SW 1271 (cell line): ENCODE measurements at places on chromosomes 6 and 20.

- peak; percentile 17 for DNase-seq
These were observed 1.7 kb downstream of the CABLES2 start for GRCh38 chr20:62405108-62405980.

DNA sequence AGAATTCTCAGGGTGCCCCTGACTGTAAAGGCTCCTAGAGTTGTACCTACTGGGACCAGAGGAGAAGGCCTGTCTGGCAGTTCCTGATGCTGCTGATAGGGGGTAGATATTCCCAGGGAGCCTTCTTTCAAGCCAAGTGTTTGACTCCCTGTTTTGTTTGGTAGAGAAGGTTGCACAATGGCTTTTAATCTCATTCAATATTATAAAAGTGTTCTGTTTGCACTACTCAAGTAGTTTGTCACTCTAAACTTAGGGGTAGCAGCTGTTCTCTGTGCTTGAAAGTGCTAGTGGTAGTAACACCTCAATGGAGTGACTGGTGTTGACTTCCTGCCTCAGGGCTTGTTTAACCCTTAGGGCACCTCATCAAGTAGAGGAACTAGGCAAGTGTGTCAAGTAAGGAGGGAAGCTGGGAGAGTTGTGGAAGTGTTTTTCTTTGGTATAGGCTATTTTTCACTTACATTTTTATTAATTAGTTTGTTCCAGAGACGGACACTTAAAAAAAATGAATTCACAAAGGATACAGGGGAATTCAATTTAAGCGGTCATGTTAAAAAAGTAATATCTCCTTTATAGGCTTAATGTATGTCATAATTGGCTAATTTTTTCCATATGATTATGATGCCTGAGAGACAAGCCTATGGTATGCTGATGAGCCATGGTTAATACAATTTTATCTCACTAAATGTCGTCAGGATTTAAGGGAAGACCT lies 38.1 kb downstream of the BICRAL start:
- DNase-seq: no peak

GRCh38 chr20:58097429-58097828 lies 131.0 kb downstream of the ANKRD60 start:
- no peak for DNase-seq

- no peak for DNase-seq
These were observed 179.2 kb downstream of the PREX1 start for GRCh38 chr20:48648482-48649051.

DNA sequence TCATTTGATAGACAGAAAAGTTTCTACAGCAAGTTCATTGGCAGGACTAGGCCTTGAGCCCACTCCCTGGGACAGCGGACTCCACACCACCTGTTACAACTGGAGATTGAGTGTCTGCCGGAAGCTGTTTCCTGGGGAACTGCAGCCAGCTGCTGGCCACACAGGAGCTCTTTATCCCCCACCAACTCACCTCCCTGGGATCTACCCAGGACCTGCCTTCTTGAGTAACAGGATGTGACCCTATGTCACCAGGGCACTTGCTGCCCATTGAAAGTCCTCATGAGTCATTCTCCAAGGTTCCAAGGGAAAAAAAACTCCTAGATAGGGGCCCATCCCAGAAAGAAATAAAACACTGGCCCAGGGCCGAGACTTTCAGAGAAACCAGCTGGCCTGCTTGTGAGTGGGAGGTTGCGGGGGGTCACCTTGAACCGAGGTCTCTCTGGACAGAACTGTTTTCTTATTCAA lies 37.4 kb upstream of the SLC9A8 start:
- DNase-seq: peak; percentile 94

DNA sequence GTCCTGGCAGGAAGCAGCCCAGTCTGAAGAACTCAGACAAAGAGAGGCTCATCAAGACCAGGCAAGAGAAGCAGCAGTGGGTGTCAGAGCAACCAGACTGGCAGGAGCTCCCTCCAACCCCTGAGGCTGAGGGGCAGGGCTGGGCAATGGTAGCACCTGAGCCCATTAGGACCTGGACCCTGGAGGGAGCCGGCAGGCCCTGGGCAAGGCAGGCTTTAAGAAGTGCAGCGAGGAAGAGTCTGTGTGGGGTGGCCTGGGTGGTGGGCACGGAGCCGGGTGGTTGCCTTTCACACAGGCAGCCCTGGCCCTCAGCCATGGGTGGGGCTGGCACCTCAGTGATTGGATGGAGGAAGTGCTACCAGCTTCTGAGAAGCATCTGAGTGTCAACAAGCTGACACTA lies 33.1 kb upstream of the IRF4 start:
- no peak for DNase-seq

- no peak for DNase-seq
These were observed 20.0 kb downstream of the MAPK13 start for GRCh38 chr6:36150283-36150682.

DNA sequence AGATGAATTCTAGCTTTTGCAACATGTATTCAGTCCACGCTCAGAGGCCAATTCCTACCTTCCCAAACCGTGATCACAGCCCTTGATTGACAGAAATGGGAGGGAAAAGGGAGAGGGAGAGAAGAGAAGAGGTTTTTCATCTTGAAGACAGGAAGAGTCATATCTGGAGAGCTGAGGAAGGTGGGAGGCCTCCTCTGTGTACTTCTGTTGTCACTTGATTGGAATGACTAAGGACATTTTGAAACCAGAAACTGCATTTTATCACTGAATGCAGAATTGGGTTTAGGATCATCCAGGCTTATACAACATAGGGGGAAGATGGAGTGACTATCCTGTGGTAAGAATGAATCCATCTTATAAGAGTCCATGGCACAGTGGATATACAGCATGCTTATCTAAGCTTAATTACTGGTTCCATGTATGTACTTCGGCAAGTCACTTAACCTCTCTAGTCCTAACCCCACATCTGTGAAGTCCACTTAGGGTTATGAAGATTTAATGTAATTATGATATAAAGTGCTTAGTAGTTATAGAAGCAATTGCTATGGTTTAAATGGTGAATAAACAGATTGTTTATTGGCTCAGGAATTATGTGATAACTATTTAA lies 144.0 kb downstream of the BCKDHB start:
- DNase-seq: no peak

DNA sequence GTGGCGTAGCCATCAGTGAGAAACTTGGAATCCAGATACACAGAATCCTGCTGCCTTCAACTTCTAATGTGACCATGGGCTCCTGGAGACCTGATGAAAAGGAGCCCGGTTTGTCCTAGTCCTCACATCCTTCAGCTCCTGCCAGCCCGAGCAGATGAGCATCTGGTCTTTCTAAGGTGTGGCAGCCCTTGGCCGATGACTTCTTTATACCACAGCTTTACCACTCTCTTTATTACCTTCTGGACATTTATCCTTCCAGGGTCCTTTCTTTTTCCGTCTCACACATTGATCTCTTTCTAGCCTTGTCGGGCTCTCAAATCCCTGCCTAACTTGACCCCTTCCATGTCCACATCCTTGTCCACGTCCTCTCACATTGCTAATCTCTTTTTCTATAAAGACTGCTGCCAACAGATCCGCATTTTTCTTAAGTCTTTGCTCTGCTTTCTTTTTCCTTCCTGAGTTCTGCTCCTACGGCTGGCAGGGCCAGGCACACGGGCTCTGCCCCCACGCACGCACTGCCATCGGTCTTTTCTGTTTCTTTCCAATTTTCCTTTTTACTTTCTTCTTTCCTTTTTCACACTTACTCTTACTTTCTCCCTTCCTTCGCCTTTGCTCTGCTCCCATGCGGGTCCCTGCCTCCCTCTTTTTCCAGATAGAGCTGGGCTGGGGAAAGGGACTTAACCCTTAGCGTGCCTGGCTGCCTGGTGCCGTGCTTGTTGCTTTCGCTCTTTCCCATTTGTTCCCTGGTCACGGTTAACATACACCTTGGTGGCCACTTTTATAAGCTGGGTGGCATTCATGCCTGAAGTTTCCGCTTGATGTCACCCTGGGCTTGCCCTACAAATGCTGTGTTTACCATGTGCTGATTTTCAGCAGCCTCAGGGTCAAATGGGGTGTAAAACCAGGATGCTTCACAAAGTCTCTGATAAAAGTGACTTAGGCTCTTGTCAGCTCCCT lies 9.4 kb upstream of the GMPR start:
- no peak for DNase-seq

DNA sequence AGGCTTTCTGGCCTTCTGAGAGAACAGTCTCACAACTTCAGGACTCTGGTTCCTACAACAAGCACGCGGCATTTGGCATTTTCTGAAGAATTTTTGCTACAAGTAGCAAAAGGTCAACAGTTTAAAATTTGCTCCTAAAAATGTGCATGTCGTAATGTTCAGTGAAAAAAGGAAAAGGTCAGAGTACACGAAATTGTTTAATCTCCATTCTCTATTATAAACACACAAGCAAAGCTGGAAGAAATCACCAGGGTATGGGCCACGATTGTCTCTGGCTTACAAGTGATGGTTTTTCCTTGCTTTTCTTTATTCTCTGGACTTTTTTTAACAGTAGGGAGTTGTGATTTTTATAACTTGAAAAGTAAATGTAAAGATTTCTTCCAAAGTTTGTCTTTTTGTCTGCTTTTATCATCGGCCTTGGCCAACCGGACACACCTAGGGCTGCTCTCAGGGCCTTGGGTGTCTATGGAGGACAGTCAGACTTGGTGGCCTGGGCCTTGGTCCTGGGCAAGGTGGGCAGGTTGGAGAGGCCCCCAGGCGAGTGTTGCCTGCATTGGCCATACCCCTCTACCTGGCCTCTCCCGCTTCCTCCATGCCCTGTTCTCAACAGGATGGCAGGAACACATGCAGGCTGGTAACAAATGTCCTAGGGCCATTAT lies 32.4 kb downstream of the PLEKHG1 start:
- no peak for DNase-seq

GRCh38 chr6:78192057-78192456 lies 539.2 kb downstream of the MEI4 start:
- DNase-seq: no peak

GRCh38 chr6:20069021-20069522 lies 143.2 kb downstream of the MBOAT1 start:
- DNase-seq: no peak

- DNase-seq: no peak
These were observed 208.4 kb downstream of the PREX1 start for GRCh38 chr20:48619126-48620101.

- no peak for DNase-seq
These were observed 39.5 kb upstream of the BEND3 start for GRCh38 chr6:107154801-107155160.

DNA sequence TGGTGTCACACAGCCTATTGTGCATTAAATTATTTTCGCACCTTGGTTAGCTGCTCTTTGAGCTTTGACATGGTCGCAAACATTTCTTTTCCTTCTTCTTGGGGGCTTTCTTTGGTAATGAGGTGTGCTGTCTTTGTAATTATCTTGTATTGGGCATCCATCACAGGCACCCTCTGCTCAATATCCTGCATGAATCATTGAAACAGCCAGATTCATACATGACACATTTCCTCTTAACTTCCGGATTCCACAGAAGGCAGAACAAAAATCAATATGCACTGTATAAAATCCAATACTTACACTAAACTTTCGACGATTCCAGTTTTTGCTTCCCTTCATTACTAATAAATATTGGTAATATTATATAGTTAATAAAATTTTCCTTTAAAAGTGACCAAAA lies 175.6 kb downstream of the SYNE1 start:
- DNase-seq: peak; percentile 4

DNA sequence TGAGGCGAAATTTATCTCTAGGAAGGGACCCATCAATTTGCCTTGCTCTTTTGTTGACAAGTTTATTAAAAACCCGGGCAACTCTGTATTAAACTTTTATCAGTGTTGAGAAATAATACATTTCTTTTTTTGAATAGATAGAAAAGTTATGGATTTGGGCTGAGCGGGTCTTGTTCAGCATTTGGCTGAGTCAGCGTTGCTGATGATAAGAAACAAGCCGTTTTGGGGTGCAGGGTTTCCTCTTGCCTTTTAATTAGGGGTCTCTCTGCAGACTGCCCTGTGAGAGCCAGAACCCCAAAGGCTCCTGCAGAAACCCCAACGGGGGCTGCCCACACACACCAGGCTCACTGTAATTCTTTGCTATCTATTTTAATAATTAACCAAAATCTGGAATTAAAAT lies 82.1 kb upstream of the SLCO4A1 start:
- no peak for DNase-seq

GRCh38 chr6:132695773-132696172 lies 18.1 kb downstream of the VNN1 start:
- DNase-seq: no peak
